Ascending aorta (tissue), 2 donors: ENCODE measurements at places on chromosomes 12 and 14.

DNA sequence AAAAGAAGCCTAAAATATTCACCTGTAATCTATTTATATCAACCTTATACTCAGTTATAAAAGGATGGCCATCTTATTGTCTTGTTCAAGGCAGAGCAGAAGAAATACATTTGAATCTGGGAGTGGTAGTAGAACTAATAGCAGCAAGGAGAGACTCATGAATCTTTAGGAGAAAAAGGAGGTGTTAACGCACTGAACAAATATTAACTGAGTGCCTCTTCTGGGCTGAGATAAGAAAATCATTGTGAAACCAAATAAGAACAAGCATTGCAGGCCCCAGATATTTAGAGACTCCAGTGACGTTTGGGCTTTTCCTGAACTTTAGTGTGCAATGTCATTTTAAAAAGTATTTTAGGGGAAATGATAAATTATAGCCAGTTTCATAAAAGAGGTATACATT, 790.6 kb downstream of the DIO2 start:
- DNase-seq, result no peak
- no peak overlapping the region for H3K4me3 ChIP-seq
- H3K27me3 ChIP-seq, result no peaks in the 10 kb centered on the region

GRCh38 chr12:106582641-106583230, at the start of gene RFX4:
Gene RFX4, plus strand, starts transcription at chr12:106583004. Its CDS starts 317 bp downstream, at chr12:106583321.
- H3K4me1 ChIP-seq, result peaks cover 13% of the 10 kb centered on the region
- H3K27me3 ChIP-seq, result peaks cover 14% of the 10 kb centered on the region
- peak within 1 kb of the TSS; percentile 47 for H3K4me3 ChIP-seq
- DNase-seq, result no peak

GRCh38 chr12:111434680-111435338, 29.1 kb downstream of the SH2B3 start:
- H3K4me3 ChIP-seq, result peak overlapping the region; percentile 33
- no peaks in the 10 kb centered on the region for H3K36me3 ChIP-seq
- peak overlapping the region; percentile 43 for H3K27ac ChIP-seq
- H3K27me3 ChIP-seq, result no peaks in the 10 kb centered on the region
- peaks cover 39% of the 10 kb centered on the region for H3K4me1 ChIP-seq

GRCh38 chr14:100536121-100536510, 51.1 kb downstream of the BEGAIN start:
- H3K4me3 ChIP-seq, result no peak overlapping the region
- peaks cover 9% of the 10 kb centered on the region for H3K4me1 ChIP-seq
- H3K27ac ChIP-seq, result no peak overlapping the region
- no peaks in the 10 kb centered on the region for H3K27me3 ChIP-seq
- no peak for DNase-seq

GRCh38 chr12:47545938-47546609, 159.8 kb downstream of the RPAP3 start:
- no peak overlapping the region for H3K4me3 ChIP-seq
- H3K27me3 ChIP-seq, result no peaks in the 10 kb centered on the region
- no peaks in the 10 kb centered on the region for H3K4me1 ChIP-seq
- no peak for DNase-seq

GRCh38 chr14:81589381-81590065, 55.9 kb upstream of the SEL1L start:
- H3K36me3 ChIP-seq, result no peaks in the 10 kb centered on the region
- peaks cover 7% of the 10 kb centered on the region for H3K4me1 ChIP-seq
- DNase-seq, result no peak
- no peak overlapping the region for H3K27ac ChIP-seq
- H3K27me3 ChIP-seq, result no peaks in the 10 kb centered on the region
- no peak overlapping the region for H3K4me3 ChIP-seq

DNA sequence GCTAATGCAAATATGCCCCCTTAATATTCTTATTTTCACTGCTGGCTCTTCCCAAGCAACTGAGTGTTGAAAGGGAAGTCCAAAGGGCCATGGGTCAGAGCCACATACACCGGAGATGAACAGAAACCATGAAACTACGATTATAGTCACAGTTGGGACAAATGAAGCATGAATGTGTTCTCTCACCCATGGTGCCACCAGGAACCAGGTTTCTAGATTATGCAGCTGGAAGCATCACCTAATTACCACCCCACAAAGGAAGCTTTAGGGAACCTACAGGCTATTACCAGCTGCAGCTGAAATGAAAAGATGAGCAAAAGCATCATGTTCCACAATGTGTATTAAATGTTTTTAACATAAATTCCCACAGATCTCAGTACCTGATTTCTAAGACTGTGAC, 15.4 kb downstream of the TMTC1 start:
- peaks cover 15% of the 10 kb centered on the region for H3K36me3 ChIP-seq
- H3K4me1 ChIP-seq, result no peaks in the 10 kb centered on the region
- no peak overlapping the region for H3K27ac ChIP-seq

GRCh38 chr14:20624495-20625070, 16.9 kb downstream of the OR6S1 start:
- H3K27ac ChIP-seq, result peak overlapping the region; percentile 43
- H3K4me3 ChIP-seq, result peak overlapping the region; percentile 57
- DNase-seq, result peak; percentile 79
- H3K36me3 ChIP-seq, result no peaks in the 10 kb centered on the region
- H3K27me3 ChIP-seq, result no peaks in the 10 kb centered on the region

- no peaks in the 10 kb centered on the region for H3K27me3 ChIP-seq
- H3K4me1 ChIP-seq, result no peaks in the 10 kb centered on the region
- H3K4me3 ChIP-seq, result no peak overlapping the region
- no peaks in the 10 kb centered on the region for H3K36me3 ChIP-seq
Observed at GRCh38 chr12:93145086-93145485, 216.0 kb upstream of the EEA1 start.

- H3K36me3 ChIP-seq, result no peaks in the 10 kb centered on the region
- H3K4me1 ChIP-seq, result no peaks in the 10 kb centered on the region
- no peak overlapping the region for H3K4me3 ChIP-seq
- H3K27ac ChIP-seq, result no peak overlapping the region
Observed at GRCh38 chr14:47278233-47278842, 397.1 kb downstream of the MDGA2 start.

DNA sequence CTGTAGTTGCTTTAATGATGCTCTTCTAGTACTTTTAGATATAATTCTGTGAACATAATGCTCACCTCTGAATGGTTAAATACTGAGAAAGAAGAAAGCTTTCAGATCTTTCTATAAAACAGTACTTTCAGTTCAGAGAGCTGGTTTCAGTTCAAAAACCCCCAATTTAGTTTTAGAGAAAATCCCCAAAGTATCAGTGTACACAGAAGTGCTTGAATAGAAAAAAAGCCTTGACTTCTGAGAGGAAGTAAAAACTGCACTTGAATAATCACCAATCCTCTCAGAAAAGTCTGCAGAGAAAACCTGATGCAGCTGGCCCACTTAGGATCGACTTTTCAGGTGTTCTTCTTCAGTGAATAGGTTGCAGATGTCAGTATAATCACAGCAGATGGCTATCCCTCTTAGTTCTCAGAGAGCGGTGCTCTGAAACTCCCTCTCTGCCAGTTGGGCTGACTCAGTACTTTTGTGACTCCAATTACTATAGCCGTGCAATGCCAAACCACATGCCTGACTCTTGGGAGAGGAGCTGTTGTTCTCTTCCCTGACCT, 616.3 kb downstream of the LRFN5 start:
- H3K4me1 ChIP-seq, result no peaks in the 10 kb centered on the region
- H3K36me3 ChIP-seq, result no peaks in the 10 kb centered on the region
- DNase-seq, result no peak
- no peak overlapping the region for H3K4me3 ChIP-seq
- H3K27ac ChIP-seq, result no peak overlapping the region

- H3K27ac ChIP-seq, result no peak overlapping the region
- no peaks in the 10 kb centered on the region for H3K36me3 ChIP-seq
- no peak for DNase-seq
- H3K4me1 ChIP-seq, result no peaks in the 10 kb centered on the region
- H3K4me3 ChIP-seq, result no peak overlapping the region
Observed at GRCh38 chr14:44170101-44170500, 337.0 kb downstream of the FSCB start.

DNA sequence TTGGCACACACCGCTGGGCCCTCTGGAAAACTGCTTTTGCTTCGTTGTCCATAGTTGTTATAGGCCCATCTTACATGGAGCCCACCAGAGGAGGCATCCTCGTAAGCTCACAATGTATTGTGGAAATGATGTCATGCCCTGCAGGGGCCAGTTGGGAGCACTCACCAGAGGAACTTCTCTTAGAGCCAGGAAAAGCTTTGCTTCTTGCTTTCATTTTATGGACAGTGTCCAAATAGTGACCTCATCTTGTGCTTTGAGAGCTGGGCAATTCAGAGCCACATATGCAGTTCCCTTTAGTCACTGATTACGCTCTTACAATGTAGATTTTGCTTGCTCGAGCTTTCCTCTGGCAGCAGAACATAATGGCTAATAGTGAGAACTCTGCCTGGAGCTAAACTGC, 275.6 kb downstream of the AACS start:
- no peak for DNase-seq
- H3K36me3 ChIP-seq, result no peaks in the 10 kb centered on the region
- H3K27ac ChIP-seq, result peak overlapping the region; percentile 61

DNA sequence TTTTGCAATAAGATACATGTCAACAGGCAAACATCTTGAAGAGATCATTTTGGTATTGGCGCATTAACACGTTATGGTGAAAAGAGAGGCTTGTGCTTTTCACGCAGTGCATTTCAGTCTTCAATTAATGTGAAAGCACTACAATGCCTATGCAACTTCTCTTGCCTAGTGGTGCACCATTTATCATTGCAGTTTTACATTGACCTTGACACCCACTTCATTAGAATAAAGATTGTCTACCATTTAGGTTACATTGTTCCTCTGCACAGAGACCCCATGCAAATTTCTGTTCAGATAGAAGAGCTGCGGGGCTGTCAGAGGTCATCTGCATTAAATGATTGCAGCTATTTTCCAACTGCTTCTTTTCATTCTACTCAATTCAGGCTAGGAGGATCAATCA, 212.2 kb upstream of the NPAS3 start:
- H3K4me1 ChIP-seq, result no peaks in the 10 kb centered on the region
- H3K27me3 ChIP-seq, result no peaks in the 10 kb centered on the region
- H3K4me3 ChIP-seq, result no peak overlapping the region
- H3K36me3 ChIP-seq, result no peaks in the 10 kb centered on the region

- peaks cover 2% of the 10 kb centered on the region for H3K4me1 ChIP-seq
- DNase-seq, result no peak
- no peaks in the 10 kb centered on the region for H3K36me3 ChIP-seq
- H3K4me3 ChIP-seq, result no peak overlapping the region
- no peak overlapping the region for H3K27ac ChIP-seq
Observed at GRCh38 chr14:69605738-69606137, 5.7 kb upstream of the SUSD6 start.

GRCh38 chr14:67392123-67392522, 19.8 kb downstream of the PLEK2 start:
- no peak overlapping the region for H3K4me3 ChIP-seq
- peaks cover under 1% of the 10 kb centered on the region for H3K36me3 ChIP-seq
- H3K27ac ChIP-seq, result no peak overlapping the region
- no peaks in the 10 kb centered on the region for H3K27me3 ChIP-seq
- no peaks in the 10 kb centered on the region for H3K4me1 ChIP-seq

- DNase-seq, result peak; percentile 49
- no peaks in the 10 kb centered on the region for H3K4me1 ChIP-seq
- no peak overlapping the region for H3K4me3 ChIP-seq
- H3K27me3 ChIP-seq, result no peaks in the 10 kb centered on the region
- peaks cover 55% of the 10 kb centered on the region for H3K36me3 ChIP-seq
Observed at GRCh38 chr12:2652401-2653081, 142.2 kb upstream of the FKBP4 start.

GRCh38 chr12:132723764-132724140, 13.1 kb downstream of the PGAM5 start:
- no peaks in the 10 kb centered on the region for H3K27me3 ChIP-seq
- no peak overlapping the region for H3K4me3 ChIP-seq
- peaks cover 69% of the 10 kb centered on the region for H3K36me3 ChIP-seq
- no peak for DNase-seq
- H3K4me1 ChIP-seq, result no peaks in the 10 kb centered on the region

DNA sequence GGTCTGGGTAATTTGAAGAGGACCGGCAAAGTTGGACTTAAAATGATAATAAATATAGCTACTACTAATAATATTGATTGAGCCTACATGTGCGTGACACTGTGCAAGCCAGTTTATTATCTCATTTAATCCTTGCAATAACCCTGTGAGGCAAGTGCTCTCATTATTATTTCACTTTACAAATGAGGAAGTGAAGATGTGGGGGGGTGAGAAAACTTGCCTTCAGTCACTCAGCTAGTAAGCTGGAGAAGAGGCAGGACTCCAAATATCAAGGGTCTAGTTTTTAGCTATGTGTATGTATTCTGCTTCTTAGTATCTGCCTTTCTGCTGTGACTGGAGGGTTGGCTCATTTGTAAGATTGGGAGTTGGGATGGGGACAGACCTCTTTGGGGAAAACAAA, 39.2 kb downstream of the NPAS3 start:
- no peaks in the 10 kb centered on the region for H3K36me3 ChIP-seq
- H3K4me3 ChIP-seq, result no peak overlapping the region
- DNase-seq, result no peak
- no peaks in the 10 kb centered on the region for H3K4me1 ChIP-seq
- H3K27me3 ChIP-seq, result no peaks in the 10 kb centered on the region
- H3K27ac ChIP-seq, result no peak overlapping the region

- DNase-seq, result no peak
- H3K27ac ChIP-seq, result no peak overlapping the region
- peaks cover 15% of the 10 kb centered on the region for H3K4me1 ChIP-seq
Observed at GRCh38 chr14:60658909-60659585, 9.8 kb upstream of the SIX1 start.

DNA sequence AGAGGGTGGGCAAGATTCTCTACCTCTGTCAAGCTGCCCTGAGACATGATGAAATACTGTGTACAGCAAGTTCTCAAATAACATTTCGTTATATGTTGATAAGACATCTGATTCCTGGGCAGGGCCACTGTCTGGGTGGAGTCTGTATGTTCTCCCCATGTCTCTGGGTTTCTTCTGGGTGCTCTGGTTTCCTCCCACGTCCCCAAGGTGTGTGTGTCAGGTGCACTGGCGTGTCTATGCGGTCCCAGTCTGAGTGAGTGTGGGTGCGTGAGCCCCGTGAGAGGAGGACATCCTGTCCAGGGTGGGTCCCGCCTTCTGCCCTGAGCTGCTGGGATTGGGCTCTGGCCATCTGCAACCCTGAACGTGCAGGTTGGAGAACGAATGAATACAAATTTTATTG, 29.6 kb downstream of the KCTD10 start:
- no peaks in the 10 kb centered on the region for H3K27me3 ChIP-seq
- H3K27ac ChIP-seq, result peak overlapping the region; percentile 17
- DNase-seq, result no peak
- H3K4me3 ChIP-seq, result no peak overlapping the region

DNA sequence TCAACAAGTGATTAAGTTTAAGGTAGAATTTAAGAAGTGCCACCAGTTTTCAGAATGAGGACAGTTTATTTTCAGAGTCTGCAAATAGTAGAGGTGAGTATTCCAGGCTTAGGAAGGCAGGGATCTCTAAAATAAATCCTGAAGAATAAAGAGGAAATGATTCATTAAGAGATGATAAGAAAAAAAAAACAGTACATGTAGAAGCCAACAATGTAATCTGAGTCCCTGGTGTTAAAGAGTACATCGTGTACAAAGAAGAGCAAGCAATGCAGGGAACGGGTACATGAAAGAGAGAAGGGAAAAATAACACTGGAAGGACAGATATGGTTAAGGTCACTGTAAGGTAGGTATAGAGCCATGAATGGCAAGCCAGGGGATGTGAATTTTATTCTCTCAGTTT, 95.2 kb upstream of the FOXG1 start:
- H3K4me1 ChIP-seq, result no peaks in the 10 kb centered on the region
- H3K4me3 ChIP-seq, result no peak overlapping the region
- no peaks in the 10 kb centered on the region for H3K27me3 ChIP-seq
- no peaks in the 10 kb centered on the region for H3K36me3 ChIP-seq
- H3K27ac ChIP-seq, result no peak overlapping the region

- no peaks in the 10 kb centered on the region for H3K36me3 ChIP-seq
- H3K27ac ChIP-seq, result peak within 1 kb of the TSS; percentile 78
- H3K4me3 ChIP-seq, result peak within 1 kb of the TSS; percentile 66
- peak; percentile 30 for DNase-seq
- peaks cover 6% of the 10 kb centered on the region for H3K4me1 ChIP-seq
Observed at GRCh38 chr12:14961466-14962152, at the start of gene ARHGDIB. Gene ARHGDIB, minus strand, starts transcription at chr12:14961601. Its CDS starts 10,889 bp downstream, at chr12:14950712.
